ENCODE measurements at places on chromosomes 3 and 15. TPM values are rescaled to one million over a fixed set of nuclear protein-coding genes. Genes with fewer than 3 reads are reported as not detected.

The MED12L gene
- not detected for total RNA-seq

The ABHD5 gene
- 32.3 TPM for total RNA-seq

The DNAJB8 gene
- total RNA-seq: not detected

The MEX3B gene
- 7.2 TPM for total RNA-seq

The MESP2 gene
- 0.45 TPM for total RNA-seq
